ENCODE measurements at places on chromosomes 3 and 15.

DNA sequence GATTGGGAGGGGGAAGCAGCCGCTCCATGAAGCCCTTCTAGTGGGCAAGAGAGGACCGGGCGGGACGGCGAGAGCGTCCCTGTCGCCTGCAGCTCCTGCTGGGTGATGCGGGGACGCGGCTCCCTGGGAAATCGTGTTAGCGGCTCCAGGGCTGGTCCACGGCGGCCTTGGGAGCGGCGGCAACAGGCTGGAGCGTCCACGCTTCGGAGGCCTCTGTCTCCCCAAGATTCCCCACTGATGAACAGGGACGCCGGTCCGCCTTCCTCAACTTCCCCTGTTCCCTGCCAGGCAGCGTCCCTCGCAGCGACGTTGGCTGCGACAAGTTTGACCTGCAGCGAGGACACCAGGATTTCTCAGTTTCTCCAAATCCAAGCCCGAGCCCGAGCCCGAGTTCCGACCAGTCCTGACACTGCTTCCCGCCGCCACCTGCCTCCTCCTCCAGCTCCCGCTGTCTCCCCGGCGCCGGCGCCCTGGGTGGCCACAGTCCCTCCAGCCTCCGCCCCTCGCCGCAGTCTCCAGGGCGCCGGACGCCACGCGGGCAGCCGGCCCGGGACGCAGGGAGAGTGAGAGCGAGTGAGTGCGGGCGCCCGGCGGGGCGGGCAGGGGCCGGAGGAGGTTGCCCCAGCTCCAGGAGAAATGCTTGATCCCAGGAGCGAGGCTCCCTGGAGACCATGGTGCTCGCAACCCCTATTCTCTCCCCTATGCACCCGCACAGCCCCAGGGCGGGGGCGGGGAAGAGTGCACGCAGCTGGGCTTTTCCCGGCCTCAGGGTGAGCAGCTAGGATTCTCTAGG is 78.1 kb upstream of the RNF7 start:
- no peak for DNase-seq

GRCh38 chr3:64935971-64936370 is 248.2 kb upstream of the ADAMTS9 start:
- DNase-seq: no peak

- no peak for DNase-seq
Observed at GRCh38 chr3:33363113-33363800, 76.9 kb downstream of the UBP1 start.

DNA sequence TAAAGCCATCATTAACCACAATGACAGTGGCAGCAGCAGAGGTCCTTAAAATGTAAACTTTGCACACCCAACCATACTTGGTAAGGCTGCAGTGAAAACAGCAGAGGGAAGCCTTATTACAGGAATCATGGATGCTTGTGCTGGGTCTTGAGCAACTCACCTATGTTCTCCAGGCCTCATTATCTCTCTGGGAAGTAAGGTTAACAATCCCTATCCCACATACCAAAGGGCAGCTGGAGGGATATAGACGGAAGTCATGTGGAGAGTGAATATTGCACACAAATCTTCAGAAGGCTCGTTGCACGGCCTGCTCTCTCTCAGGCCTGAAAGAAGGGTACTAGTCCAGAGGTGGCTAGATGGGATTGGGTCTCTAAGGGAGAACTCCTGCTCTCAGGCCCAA is 25.8 kb upstream of the CELF6 start:
- no peak for DNase-seq

DNA sequence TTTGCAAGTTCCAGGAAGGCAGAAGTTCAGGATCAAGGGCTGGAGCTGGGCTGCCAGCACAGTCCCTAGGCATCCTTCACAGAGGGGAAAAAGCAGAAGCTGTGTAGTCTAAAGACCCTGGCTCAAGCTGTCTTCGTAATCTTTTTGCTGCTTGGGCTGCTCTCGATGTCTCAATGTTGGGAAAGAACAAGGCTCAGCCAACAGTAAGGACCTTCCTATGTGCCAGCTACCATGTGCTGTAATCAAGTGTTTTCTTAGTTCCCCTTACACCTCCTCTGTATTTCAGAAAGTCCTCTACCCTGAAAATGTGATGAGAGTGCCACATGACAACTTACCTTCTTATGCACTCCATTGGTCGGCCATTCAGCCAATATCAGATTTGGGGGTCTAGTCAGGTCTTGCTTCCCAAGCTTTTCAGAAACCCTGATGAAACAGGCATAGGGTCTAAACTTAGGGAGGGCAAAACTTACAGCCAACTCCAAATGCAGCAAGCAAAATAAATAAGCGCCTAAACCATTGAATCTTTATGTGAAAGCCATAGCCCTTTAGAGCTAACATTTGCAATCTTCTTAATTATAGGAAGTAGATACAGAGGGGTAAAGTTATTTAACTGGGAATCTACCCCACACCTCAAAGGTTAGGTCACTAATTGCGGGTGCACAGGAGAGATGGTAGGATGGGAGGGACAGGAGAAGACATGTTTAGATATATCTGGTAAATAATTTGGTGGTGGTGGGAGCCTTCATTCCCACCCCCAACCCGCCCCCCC is 1.2 kb upstream of the EDEM1 start:
- no peak for DNase-seq

GRCh38 chr3:13162549-13163320 is 89.5 kb upstream of the IQSEC1 start:
- DNase-seq: no peak

DNA sequence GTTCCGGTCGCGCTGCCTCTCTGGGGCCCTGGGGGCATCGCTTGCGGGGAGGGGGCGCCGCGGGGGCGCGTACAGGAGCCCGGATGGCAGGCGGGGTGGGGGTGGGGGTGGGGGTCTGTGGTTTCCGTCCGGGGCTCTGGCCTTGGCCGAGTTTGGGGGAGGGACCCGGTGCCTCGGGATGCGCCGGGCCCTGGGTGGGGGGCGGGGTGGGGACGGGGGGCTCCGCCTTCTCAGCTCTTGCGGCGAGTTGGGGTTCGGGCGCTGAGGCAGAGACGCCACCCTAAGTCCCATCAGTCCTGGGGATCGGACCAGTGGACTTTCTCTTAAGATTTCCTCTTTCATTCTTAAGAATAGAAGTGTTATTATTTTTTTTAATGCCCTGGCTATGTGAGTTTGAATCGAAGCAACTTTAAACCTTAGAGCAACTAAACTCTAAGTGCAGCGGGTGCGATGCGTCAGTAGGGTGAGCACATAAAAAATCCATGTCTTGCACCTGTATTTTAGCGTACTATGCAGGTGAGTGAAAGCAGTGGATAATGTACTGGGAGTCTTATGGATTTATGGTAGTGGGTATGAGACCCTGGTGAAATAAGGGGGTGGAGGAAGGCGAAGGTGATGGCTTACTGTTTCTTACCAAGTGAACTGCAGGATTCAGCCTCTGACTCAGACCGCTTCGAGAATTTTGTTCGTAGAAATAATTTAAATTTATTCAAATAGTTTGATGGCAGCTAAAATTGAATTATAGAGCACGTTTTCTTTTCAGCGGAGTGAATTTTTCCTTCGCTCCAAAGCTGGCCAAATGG is 762 bp downstream of the CTNNB1 start:
- DNase-seq: peak; percentile 41

DNA sequence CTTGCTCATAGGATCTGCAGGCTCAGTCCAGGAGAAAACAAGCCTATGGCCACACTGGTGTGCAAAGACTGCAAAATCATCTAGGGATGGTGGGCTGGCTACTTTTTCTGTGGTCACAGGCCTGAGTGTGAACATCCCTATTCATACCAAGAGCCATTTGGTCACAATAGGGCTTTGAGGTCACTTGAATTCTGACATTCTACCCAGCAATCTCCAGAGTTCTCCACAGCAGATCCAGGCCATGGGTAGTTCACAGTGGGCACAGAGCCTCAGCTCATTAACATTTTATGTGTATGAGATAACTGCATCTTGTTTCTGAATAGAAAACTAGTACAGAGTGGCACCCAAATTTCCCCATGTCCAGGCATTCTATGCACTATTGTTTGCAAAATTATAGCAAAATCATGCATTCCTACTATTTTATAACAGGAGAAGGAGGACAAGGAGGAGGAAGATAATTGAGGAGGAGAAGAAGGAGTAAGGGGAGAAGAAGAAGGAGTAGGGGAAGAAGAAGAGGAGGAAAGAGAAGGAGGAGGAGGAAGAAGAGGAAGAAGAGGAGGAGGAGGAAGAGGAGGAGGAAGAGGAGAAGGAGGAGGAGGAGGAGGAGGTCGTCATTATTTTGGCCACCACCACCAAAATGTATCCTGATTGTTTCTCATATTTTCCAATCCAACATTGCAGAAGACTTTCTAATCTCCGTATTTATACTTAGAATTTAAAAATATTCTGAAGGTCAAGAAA is 129.0 kb downstream of the SEMA6D start:
- DNase-seq: no peak

- DNase-seq: no peak
Observed at GRCh38 chr15:73228128-73228646, 140.6 kb downstream of the HCN4 start.

- no peak for DNase-seq
Observed at GRCh38 chr15:42504631-42505030, 9.2 kb downstream of the SNAP23 start.

DNA sequence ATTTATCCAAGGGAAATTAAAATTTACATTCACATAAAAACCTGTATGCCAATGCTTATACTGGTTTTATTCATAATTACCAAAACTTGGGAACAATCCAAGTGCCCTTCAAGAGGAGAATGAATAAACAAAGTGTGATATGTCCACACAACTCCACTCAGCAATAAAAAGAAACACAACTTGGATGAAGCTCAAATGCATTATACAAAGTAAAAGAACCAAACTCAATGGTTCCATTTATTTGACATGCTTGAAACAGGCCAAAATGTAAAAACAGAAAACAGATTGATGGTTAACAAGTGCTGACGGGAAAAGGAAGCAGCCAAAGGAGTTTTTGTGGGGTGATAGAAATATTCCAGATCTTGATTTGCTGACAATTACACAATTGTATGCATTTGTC is 23.5 kb downstream of the OCA2 start:
- DNase-seq: no peak

DNA sequence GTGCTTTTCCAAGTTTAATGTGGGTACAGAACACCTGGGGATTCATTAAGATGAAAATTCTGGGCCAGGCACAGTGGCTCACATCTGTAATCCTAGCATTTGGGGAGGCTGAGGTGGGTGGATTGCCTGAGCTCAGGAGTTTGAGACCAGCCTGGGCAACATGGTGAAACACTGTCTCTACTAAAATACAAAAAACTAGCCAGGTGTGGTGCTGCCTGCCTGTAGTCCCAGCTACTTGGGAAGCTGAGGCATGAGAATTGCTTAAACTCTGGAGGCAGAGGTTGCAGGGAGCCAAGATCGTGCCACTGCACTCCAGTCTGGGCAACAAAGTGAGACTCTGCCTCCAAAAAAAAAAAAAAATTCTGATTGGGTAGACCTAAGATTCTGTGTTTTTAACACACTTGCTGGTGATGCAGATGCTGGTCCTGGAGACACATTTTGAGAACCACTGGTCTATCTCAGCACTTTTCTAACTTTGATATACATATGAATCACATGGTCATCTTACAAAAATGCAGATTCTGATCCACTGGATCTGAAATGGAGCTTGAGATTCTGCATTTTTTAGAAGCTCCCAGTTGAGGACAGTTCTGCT is 223.8 kb upstream of the SATB1 start:
- DNase-seq: no peak

DNA sequence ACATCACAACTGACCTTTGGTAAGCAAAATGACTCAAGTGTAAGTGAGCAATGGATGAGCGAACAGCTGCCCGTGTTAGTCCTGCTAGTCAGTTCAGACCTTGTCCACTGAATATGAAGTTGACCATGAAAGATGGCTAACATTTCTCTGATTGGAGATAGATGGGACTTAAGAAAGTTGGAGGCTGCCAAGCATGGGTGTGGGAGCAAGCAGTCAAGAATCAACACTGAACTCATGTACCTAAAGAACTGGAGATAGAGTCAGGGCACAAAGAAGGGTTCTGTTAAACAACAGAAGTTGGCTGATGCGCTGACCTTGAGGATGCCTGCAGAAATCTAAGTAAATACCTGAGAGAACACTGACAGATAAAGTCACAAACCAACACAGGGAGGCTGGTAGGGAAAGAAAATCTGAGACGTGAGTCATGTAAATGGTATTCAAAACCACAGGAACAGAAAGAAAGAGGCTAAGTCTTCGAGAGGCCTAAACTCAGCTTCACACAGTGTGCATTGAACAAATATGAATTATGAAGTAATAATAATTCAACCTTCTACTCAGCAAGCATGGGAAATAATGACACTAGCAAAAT is 30.7 kb upstream of the ANPEP start:
- no peak for DNase-seq

DNA sequence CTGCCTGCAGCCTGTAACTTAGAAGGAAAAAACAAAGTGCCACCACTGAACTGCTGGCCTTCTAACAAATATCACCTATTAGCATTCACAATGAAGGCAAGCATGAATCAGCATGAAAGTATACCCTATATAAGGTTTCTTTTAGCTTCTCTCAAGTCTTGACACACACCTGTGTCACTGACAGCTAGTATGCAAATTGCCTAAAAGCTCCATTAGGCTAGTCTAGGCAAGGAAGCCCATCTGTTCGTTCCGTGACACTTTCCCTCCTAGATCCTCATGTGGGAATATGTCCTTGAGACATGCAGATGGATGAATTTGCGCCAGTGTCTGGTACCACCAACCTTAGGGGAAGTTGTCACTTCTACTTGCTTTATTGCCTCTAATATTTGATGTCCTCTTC is 129.3 kb downstream of the RBMS3 start:
- no peak for DNase-seq

GRCh38 chr3:186453531-186453930 is 90.6 kb downstream of the CRYGS start:
- DNase-seq: no peak

DNA sequence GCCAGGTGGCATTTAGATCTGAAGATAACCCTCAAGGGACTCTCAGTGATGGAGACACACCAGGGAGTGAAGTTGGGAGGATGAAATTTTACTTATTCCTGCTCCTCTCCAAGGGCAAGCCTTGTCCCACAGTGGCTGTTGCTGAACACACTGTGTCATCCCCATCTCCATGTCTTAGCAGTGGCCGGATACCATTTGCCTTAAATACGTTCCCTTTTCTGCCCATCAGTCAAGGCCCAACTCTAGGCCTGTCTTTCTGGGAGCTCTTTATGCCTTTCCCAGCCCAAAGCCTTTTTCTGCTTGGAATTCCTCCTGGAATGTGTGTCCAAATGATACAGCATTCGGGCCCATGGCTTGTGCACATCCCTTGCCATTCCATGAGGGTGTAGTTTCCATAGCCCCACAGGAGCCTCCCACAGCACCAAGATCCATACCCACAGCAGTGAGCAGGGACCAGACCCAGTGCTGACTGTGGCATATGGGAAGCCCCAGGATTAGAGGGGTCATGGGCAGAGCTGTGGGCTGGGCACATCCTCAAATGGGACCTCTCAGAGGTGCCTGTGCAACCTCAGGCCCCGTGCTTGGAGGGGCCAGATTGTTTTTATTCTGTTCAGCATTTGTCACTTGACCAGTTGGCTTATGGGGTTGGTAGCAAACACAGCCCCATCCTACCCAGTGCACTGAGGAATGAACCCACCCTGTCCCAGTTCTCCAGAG is 63.7 kb upstream of the PRR23C start:
- no peak for DNase-seq

DNA sequence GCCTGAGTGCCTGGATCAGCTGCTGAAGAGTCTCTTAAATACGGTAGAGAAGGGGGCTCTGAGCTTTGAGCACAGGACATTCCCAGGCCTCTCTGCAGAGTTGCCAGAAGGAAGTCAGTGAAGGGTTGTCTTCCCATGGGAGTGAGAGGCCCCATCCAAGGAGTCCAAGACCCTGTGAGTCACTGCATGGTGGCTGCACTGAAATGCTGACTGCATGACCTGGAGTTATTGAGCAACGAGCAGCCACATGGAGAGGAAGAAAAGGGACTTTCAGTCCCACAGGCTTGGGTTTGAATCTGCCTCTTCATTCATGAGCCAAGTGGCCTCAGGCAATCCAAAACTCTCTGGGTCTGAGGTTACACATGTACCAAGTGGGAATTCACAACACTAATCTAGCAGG is 69.6 kb upstream of the RASGRF1 start:
- no peak for DNase-seq

Measured in C1 segment of cervical spinal cord (tissue), 14 donors.